Aorta (tissue), 5 donors: ENCODE measurements at places on chromosomes 12 and 14. TPM values are rescaled to one million over a fixed set of nuclear protein-coding genes. Genes with fewer than 3 reads are reported as not detected.

C12orf50 gene
- total RNA-seq, result 0.48 TPM

IFT43 gene
- total RNA-seq, result 44.3 TPM

CLEC4C gene
- not detected for total RNA-seq

DNA sequence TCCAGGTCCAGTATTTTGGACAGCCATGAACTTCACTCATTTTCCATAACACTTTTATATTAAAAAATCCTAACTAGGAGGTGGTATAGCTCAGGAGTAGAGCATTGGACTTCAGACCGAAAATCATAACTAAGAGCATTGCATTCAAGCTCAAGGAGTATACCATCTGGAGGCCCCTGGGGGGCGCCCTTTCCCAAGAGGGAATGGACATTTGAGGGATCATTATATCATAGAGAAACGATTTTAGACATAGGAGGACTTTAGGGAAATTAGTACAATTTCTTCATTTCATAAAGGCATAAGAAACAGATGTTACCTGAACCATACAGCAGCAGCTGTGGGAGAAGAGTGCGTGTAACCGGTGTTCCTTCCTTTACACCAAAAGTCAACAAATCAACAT, 5.2 kb upstream of the ATG14 start:
- no peak overlapping the region for H3K27ac ChIP-seq
- H3K4me1 ChIP-seq, result no peaks in the 10 kb centered on the region
- no peaks in the 10 kb centered on the region for H3K36me3 ChIP-seq
- no peak for DNase-seq
- H3K27me3 ChIP-seq, result no peaks in the 10 kb centered on the region
- H3K4me3 ChIP-seq, result no peak overlapping the region

GRCh38 chr14:21001218-21001617, 2.1 kb downstream of the SLC39A2 start:
- DNase-seq, result no peak
- no peak overlapping the region for H3K4me3 ChIP-seq
- H3K27me3 ChIP-seq, result no peaks in the 10 kb centered on the region
- no peaks in the 10 kb centered on the region for H3K36me3 ChIP-seq
- H3K27ac ChIP-seq, result no peak overlapping the region

DNA sequence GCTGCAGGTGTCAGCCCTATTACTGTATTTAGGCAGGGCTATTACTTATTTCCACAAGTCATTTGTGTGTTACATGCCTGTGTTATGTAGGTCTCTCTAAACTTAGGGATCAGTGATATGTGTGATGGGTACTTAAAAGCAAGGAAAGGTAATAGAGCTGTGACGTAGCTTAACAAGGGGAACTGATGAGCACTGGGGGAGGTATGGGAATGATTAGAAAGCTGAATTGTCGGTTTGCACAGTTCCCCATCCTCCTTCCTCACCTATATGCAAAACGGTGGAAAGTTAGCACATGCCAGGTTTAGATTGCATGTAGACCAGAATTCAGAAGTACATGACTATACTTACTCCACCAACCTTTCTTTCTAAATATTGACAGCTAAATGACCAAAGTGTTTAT, 494.3 kb upstream of the GARIN6 start:
- H3K36me3 ChIP-seq, result no peaks in the 10 kb centered on the region
- no peak for DNase-seq
- H3K4me1 ChIP-seq, result no peaks in the 10 kb centered on the region
- no peak overlapping the region for H3K4me3 ChIP-seq
- H3K27me3 ChIP-seq, result no peaks in the 10 kb centered on the region
- no peak overlapping the region for H3K27ac ChIP-seq
